T-cell (primary cell): ENCODE measurements at places on chromosomes 4 and X. TPM values are rescaled to one million over a fixed set of nuclear protein-coding genes. Genes with fewer than 3 reads are reported as not detected.

C4orf50 gene
- 0.69 TPM for total RNA-seq

TMEM150C gene
- total RNA-seq, result not detected

SH2D1A gene
- total RNA-seq, result 32.1 TPM

PPEF2 gene
- 0.40 TPM for total RNA-seq

MAGEA8 gene
- total RNA-seq, result not detected
